ENCODE measurements at places on chromosomes 5 and 9.

GRCh38 chr5:120320626-120321025, 143.5 kb upstream of the PRR16 start:
- DNase-seq: no peak

- DNase-seq: no peak
Observed at GRCh38 chr9:8143677-8144076, 344.1 kb upstream of the DMAC1 start.

DNA sequence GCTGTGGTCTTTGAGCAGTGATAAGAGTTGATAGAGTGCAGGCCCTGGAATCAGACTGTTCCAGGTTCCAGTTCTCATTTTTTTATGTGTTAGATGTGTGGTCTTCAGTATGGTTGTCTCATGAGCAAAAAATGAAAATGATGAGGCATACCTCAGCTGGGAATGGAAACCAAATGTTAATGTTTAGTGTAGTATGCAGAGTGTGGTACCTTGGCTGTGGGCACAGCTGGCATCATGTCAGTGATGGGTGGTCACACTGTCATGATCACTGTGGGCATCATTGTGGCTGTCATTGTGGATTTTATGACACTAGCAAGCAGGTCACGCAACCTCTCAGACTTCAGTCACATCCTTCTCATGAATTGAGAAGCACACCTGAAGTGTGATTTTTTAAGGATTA, 6.4 kb downstream of the ABLIM3 start:
- no peak for DNase-seq

- no peak for DNase-seq
Observed at GRCh38 chr9:131987232-131987631, 92.4 kb downstream of the MED27 start.

DNA sequence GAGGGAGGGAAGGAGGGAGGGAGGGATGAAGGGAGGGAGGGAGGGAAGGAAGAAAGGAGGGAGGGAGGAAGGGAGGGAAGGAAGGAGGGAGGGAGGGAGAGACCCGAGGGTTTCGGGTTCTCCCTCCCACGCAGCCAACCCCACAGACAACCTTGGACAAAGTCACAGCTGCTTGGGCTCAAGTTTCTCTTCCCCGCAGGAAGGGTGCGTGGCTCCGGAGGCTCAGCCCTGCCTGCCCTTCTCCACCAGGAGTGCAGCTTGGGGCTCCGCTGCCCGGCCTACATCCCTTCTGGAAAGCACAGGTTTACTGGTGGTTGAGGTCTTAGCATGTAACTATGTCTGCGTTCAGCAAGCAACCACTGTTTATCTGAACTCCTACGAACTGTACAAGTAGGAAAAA, 15.0 kb downstream of the SLC12A7 start:
- DNase-seq: no peak

Measured in activated naive CD4-positive, alpha-beta T cell (primary cell).